ENCODE measurements at places on chromosomes 7 and 10.
A peak's percentile ranks its signal among the peaks of the same experiment; 100 is the strongest.

- peak; percentile 13 for DNase-seq
Observed at GRCh38 chr10:130109796-130110245, 809 bp downstream of the C10orf143 start.

GRCh38 chr10:124232686-124233545, 139.5 kb upstream of the CHST15 start:
- no peak for DNase-seq

- DNase-seq = no peak
Observed at GRCh38 chr10:13049774-13050420, 48.4 kb upstream of the CCDC3 start.

DNA sequence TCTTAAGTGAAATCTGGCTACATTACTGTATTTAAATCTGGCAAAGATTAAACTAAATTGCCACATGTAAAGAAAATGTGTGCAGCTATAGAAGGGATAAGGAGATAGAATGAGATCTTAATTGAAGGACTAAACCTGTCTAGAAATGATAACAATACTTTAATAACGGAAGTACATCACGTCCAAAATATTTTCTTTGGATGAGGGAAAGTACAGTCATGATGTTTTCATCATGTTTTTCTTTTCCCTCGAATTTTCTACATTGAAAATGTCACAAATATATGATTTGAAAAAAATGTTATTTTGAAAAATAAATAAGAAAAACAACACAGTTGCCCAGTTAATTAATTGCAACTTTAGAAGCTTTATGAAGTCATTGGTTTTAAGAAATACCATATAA, 143.9 kb downstream of the ETV1 start:
- no peak for DNase-seq

DNA sequence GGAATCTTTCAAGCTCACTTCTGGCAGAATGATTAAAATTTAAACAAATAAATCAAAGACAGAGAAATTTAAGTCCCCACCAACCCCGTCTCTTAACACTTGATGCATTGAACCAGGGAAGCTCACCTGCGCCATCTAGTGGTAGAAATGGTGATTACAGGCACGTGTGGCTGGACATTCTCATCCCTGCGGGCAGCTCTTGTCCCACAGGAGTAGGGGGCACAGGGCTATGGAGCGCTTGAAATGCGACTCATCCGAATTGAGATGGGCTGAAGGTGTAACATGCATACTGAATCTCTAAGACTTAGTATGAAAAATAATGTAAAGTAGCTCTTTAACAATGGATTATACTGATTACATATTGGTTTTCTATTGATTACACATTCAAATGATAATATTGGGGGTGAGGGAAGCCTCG, 24.8 kb upstream of the SLIT1 start:
- peak; percentile 61 for DNase-seq

DNA sequence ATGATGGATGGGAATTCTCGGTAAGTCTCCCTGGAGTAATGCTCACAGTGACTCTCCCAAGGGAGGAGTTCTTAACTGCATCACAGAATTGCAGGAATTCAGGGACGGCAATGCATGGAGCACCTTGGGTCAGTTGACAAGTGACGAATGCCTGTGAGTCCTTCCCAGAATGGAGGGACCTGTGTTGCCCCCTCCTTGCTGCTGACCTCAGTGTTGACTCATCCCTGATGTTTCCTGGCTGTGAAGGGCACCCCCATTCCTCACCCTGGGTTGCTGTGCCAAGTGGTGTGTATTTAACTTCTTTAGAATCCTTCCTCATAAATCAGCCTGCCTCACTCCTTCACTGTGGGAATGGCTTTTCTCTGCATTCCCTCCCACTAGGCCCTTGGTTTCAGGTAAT, 98.9 kb downstream of the LRMDA start:
- no peak for DNase-seq

DNA sequence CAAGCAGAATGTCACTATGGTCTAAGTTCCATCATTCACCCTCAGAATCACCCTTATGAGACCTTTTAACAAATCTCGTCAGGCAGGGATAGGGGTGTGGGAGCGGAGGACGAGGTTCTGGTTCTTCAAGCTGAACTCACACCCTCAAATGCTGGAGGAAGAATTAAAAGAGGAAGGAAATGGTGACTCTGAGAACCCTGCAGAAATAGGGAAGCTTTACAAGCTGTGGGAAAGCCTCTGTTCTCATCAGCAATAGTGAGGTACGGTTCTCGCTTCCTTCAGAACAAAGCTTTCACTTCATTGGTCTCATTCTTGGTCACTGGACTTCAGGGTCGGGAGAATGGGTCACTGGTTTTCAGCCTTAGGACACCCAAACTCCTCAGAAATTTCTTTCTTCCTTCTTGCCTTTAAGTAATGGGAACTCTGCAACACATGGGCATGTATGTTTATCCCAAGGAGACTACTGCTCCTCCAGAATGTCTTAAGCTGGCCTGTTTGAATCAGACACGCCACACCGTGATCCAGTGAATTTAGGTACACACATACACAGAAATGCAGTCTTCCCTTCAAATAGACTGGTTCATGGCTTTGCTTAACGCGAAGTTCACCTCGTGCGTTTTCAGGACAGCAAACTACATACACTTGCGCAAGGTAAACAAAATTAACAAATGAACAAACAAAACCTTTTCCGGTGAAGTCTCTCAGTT, 226.0 kb downstream of the SFMBT2 start:
- no peak for DNase-seq

DNA sequence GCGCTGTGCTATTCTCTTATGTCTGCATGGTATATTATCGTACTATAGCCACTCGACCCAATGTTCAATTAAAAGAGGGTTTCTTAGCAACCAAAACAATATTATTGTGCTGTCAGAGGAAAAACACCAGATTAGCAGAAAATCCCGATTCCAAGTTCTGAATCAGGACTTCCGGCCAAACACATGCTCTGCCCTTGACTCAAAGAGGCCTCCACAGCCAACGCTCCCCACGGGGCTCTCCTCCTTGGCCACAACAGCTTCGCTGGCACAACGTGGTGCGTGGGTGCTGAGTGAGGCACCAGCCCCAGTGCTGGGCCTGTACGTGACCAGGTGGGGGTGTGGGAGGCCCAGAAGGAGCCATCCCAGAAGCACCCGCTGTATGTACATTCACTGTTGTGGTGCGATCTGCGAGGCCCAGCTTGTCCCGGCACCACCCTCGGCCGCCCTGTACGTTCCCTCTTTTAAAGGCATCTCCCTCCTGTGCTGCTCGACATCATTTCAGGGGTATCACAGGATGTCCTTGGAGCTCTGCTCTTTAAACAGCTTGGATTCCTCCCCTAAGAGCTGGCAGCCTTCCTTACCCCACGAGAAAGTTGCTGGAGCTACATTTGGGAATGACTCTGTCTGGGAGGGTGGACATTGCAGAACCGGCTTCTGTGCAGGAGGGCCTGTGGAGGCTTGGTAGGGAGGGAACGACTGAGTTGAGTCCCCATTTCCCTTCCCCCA, 736.2 kb downstream of the PARD3 start:
- no peak for DNase-seq

DNA sequence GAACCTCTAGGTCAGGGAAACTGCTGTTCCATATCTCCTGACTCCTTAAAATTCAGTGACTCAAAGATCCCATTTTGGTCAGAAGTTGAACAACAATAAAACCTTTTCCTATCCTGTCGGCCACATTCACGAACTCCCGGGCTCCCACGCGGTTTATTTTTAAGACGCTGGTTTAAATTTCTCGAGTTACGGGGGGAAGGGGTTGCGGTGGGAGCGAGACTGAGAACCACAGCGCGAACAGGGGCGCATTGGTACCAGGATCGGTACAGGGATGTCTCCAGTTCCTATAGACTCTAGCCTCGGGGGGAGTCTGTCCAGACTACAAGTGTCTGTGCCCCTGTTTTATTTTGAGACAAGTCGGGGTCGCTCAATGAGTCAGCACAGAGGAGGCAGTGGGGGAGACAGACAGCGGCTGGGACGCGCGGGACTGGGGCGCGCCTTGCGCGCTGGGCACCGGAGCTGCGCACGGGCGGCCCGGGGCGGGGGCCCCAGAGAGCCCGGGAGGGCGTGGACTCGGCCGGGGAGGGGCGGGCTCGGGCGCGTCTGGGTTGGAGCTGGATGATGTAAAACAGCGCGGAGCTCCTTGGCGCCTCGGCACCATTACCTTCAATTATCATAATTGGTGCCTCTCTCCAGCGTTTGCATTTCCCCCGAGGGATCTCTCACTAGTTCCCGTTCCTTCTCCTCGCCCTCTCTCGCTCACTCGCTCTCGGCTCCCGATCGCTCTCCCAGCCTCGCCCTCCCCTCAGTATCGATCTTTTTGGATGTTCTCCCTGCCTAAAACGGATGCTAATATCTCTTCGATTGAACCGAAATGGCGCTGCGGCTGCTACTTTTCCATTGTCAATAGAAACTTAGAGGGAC, 8.7 kb upstream of the BAMBI start:
- peak; percentile 28 for DNase-seq

GRCh38 chr7:28478656-28479055, 66.3 kb downstream of the CREB5 start:
- no peak for DNase-seq

DNA sequence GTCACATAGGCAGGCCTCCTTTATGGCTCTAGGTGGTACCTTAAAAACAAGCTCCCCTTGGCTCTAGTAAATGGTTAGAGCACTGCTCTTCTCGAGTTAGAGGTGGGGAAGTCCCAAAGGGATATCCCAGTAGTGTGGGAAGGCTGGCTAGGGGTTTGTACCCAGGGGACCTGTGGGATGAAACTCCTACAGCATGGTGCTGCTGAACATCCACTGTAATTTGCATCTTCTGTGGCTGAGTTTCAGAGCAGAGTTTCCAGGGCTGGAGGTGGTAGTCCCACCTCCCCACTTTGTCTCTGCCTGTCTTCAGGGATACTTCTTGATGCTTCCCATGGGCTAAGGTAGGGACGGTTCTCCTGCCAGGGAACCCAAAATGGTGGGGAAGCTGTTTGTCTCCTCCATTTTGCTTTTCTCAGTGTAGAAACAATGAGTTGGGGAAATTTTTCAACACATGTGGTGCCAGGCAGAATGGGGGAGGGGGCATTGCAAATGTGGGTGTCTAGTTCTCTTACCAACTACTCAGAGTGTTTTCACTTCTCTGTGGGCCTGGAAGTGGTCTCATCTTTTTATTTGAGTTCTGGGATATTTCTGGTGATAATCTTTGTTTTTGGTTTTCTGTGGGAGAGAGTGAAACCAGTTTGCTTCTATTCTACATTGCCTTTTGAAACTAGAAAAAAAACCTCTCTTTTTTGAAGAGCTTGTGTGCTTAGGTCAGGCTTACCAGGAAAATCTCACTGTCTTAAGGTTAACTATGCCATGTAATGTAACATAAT, 36.3 kb downstream of the SCART1 start:
- no peak for DNase-seq

DNA sequence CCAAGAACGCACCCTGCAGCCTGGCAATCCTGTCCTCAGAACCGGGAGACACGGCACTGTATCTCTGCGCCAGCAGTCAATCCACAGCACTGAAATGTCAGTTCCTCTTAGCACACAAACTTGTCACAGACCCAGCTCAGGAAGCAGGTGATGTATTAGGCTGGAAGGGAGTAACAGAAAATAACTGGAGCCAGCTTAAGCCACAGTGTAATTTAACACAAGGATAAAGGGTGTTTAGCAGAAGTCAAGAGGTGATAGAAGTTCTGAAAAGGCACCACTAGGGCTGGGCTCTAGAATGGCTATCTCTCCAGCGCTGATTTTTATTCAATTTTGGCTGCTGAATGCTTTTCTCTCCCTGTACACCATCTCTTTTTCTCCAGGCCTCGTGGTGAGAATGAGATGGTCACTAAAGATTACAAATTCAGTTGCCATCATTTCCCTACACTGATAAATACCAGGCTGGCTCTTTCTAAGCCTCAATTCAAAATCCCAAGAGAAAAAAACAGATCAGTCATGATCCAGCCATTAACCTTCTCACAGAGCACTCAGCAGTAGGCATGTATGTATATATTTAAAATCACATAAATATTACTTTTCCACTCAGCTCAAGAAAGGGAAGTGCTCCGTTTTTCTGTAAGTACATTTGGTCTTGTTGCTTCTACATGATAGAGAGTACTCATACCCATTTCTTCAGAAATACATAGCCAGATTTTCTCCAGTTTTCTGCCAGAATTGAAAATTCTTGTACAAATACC, 102.7 kb upstream of the PRSS1 start:
- DNase-seq = no peak

- DNase-seq = no peak
Observed at GRCh38 chr10:17023386-17024298, 106.0 kb downstream of the CUBN start.

GRCh38 chr10:72794260-72794659, 99.3 kb upstream of the OIT3 start:
- no peak for DNase-seq

GRCh38 chr7:6316226-6316625, 43.8 kb upstream of the CYTH3 start:
- DNase-seq = no peak

GRCh38 chr10:33337326-33337957, 3.0 kb upstream of the NRP1 start:
- DNase-seq = no peak

DNA sequence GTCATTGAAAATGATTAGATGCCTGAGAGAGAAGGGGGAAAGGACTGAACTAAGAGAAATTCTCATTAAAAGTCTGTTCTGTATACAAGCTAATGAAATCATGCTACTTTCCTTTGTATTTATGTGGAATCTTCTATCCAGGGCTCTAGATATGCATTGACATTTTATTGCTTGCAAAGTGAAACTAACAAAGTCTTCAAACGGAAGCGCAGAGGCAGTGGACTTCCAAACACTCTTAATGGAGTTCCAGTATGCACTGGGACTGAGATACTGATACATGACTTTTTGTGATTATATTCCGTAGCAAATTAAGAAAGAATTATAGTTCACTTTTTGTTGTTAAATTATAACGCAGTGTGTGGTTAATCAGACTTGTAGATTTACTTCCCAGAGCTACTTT, 166.8 kb upstream of the TBX20 start:
- DNase-seq = no peak

DNA sequence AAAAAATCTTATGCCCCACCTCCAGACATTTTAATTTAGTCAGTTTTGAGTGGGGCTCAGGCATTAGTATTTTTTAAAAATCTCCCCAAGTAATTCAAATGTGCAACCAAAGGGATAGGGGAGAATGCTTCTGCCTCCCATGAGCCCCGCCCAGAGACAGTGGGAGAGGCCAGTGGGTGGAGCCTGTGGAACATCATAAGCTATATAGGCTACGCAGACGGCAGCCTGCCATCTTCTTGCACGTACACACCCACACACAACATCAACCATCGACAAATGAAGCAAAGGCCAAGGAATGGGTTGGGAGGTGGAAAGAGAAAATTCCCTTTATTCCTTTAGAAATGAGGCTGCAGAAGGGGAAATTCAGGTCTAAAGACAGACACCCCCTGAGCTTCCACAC, 25.2 kb downstream of the CREB3L2 start:
- no peak for DNase-seq

GRCh38 chr7:157565981-157566630, 229.3 kb downstream of the DNAJB6 start:
- DNase-seq = no peak
